Activated CD4-positive, alpha-beta T cell treated with anti-CD3 and anti-CD28 coated beads, Interleukin-10, Interleukin-2, amounts not matched to agents 100 ng/mL and 50 ng/mL, durations not matched to agents 16 hours and 8 hours (primary cell): ENCODE measurements at places on chromosomes 1 and 21.

GRCh38 chr1:183604038-183604808 lies 14.0 kb upstream of the NCF2 start:
- no peak for DNase-seq

DNA sequence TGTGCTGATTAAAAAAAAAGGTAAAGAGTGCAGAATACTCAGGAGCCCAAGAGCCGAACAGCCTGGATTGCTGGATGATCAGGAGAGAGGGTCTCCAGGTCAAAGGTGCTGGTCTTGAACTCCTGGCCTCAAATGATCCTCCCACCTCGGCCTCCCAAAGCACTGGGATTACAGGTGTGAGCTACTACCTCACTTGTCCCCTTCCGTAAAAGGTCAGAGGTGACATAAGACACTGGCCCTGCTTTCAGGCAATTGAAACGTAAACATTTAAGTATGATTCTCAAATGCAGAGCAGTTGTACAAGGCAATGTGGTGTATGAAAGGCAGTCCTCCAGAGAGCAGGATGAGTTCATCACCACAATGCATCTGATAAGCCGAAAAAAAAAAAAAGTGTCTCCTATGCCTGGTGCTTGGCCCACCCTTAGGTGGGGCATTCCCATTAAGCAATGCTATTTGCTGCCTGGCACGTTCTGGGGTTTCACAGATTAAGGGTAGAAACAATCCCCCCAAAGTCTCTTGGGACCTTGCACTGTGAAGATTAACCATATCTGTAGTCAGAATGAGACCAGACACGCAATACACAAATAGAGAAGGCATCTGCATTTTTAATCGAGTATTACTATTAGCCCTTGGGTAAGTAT lies 47.7 kb downstream of the PARP1 start:
- no peak for DNase-seq

- DNase-seq = no peak
Observed at GRCh38 chr21:45849651-45850050, 131.9 kb upstream of the COL6A1 start.

GRCh38 chr1:218585511-218586184 lies 240.5 kb downstream of the TGFB2 start:
- DNase-seq = no peak

GRCh38 chr21:38297194-38297631 lies 40.4 kb downstream of the KCNJ15 start:
- DNase-seq = no peak

- DNase-seq = no peak
Observed at GRCh38 chr1:196538473-196538872, 69.8 kb downstream of the KCNT2 start.

DNA sequence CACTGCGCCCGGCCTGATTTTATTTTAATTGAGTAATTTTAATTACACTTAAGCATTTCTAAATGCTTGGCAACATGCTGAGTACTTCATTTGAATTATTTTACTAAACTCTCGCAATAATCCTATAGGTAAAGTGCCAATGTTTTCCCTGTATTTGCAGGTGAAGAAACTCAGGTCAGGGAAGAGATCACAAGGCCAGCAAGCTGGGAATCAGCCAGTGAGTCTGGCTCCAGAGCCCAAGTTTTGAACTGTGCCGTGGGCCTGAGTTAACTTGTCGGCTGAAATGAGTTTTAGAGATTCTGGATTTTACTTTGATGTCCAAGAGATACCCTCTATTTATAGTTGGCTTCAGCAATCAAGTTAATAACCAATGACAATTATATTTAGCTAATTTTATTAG lies 141.4 kb downstream of the CNIH3 start:
- DNase-seq = no peak

DNA sequence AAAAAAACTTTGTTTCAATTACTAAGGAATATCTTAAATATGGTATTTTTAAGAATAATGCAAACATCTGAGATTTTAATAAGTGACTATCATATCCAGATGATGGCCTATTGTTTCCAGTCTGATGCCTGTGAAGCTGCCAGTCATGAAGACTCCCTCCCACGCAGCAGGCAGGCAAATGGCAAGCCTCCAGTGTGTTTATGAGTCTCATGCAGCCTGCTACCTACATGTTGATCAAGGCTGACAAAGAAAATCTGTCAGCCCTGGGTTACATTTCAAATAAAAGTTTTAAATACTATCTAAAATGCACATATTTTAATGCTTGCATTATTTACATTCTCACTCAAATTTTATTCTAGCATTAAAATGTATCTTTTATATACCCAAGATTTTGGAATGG lies 137.6 kb upstream of the RNPC3 start:
- DNase-seq = no peak

GRCh38 chr21:44856131-44856530 lies 17.4 kb downstream of the PTTG1IP start:
- DNase-seq = no peak

DNA sequence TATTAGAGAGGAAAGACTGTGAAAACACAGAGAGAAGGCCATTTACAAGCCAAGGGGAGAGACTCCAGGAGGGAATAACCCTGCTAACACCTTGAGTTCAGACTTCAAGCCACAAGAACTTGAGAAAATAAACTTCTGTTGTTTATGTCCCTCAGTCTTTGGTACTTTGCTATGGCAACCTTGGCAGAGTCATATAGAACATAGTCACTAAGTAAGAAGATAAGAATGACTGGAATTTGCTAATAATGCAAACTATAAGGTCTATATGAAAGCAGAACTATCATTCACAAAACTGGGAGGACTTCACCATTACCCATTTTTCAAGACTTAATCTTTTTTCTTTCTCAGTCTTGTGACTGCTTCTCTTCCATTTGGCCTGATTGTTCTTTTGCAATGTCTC lies 767.3 kb upstream of the ADAMTS5 start:
- no peak for DNase-seq

GRCh38 chr1:17539477-17540254 lies at the start of gene ARHGEF10L:
ARHGEF10L (plus strand) TSS chr1:17539698; CDS start chr1:17580596, 40,898 bp downstream.
- DNase-seq = no peak

DNA sequence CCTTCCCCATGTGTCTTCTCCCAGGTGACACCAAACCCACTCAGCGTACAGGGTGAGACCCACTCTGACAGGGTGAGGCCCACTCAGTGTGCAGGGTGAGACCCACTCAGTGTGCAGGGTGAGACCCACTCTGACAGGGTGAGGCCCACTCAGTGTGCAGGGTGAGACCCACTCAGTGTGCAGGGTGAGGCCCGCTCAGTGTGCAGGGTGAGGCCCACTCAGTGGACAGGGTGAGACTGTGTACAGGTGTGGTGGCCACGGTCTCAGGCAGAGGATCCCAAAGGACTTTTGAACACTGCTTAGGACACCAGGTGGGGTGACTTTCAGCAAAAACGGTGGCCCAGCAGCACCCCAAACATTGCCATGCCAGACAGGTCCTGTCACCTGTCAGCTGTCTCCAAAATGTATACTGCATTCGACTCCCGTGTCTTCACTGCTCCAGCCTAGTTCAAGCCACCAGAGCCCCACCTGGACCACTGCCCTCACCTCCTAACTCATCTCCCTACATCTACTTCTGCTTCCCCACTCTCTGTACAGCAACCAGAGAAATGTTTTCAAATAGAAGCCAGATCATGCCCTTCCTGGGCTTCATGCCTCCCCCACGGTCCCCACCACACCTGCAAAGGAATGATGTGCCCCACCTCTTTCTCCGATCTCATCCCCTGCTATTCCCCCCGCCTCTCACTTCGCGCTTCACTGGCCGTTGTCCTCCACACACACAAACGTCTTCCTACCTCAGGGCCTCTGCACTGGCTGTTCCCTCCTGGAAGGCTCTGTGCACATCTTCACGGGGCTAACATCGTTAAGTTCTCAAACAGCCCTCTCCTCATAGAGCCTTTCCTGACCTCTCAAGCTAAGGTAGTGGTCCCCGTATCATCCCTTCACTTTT lies 52.1 kb downstream of the ACBD3 start:
- no peak for DNase-seq

DNA sequence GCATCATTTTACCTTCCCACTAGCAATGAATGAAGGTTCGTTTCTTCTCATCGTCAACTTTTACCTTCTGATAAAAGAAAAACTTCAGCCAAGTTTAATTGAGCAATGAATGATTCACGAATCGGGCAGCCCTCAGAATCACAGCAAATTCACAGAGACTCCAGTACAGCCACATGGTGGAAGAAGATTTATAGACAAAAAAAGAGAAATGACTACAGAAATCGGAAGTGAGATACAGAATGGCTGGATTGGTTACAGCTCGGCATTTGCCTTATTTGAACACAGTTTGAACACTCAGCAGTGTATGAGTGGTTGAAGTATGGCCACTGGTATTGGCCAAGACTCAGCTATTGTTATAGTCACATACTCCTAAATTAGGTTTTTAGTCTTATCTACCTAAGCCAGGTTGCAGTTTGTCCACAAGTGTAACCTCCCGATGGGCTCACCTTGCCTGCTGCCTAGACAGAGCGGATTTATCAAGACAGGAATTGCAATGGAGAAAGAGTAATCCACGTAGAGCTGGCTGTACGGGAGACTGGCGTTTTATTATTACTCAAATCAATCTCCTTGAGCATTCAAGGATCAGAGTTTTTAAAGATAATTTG lies 15.3 kb downstream of the AK4 start:
- DNase-seq = no peak

GRCh38 chr1:56477164-56478111 lies 101.9 kb downstream of the PLPP3 start:
- no peak for DNase-seq
